Memory B cell (primary cell): ENCODE measurements at places on chromosomes 1 and 21.
A peak's percentile ranks its signal among the peaks of the same experiment; 100 is the strongest.

DNA sequence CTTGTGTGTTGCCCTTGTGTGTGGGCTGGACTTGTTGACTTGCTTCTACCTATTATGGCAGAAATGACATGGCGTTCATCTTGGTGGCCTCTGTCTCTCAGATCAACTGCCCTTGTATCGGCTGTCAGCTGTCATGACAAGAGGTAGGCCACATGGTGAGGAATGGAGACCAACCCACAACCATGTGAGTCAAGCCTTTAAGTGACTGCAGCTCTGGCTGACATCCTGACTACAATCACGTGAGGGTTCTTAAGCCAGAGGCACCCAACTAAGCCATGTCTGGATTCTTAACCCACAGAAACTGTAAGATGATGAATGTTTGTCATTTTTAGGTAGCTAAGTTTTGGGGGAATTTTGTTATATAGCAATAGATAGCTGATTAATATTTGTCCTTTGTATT lies 82.1 kb downstream of the KCND3 start:
- DNase-seq, result no peak

GRCh38 chr1:184593597-184593996 lies 161.1 kb downstream of the EDEM3 start:
- no peak for DNase-seq

DNA sequence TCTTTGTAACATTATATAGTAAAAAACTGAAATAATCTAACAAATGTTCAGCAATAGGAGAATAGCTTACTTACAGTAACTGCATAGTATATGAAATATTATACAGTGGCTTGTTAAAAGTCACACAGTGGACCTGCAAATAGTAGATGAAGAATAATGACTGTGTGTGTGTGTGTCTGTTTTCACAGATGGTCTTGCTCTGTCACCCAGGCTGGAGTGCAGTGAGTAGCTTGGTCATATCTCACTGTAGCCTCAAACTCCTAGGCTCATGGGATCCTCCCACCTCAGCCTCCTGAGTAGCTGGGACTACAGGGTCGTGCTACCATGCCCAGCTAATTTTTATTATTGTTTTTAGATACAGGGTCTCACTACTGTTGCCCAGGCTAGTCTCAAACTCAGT lies 67.3 kb upstream of the KIAA1614 start:
- no peak for DNase-seq

DNA sequence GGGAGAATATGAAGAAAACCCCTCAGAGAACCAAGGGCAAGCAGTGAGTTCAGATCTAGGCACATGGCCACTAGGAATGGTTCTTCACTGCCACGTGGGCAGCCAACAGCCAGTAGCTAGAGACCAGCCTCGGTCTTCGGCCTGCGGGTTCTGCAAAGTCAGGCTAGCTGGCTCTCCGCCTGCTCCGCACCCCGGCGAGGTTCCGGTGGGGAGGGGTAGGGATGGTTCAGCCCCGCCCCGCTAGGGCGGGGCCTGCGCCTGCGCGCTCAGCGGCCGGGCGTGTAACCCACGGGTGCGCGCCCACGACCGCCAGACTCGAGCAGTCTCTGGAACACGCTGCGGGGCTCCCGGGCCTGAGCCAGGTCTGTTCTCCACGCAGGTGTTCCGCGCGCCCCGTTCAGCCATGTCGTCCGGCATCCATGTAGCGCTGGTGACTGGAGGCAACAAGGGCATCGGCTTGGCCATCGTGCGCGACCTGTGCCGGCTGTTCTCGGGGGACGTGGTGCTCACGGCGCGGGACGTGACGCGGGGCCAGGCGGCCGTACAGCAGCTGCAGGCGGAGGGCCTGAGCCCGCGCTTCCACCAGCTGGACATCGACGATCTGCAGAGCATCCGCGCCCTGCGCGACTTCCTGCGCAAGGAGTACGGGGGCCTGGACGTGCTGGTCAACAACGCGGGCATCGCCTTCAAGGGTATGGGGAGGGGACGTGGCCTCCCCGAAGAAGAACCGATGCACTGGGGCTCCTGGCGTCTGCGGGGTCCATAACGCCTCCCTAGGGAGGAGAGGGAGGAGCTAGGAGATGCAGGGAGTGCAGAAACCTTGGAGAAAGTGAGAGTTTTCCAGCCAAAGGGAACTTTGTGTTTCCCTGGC lies at the start of gene CBR1:
CBR1 (plus strand) TSS at position 312 of the 871 bp plus-strand sequence; CDS start at position 404, 92 bp downstream.
- DNase-seq, result peak; percentile 83

DNA sequence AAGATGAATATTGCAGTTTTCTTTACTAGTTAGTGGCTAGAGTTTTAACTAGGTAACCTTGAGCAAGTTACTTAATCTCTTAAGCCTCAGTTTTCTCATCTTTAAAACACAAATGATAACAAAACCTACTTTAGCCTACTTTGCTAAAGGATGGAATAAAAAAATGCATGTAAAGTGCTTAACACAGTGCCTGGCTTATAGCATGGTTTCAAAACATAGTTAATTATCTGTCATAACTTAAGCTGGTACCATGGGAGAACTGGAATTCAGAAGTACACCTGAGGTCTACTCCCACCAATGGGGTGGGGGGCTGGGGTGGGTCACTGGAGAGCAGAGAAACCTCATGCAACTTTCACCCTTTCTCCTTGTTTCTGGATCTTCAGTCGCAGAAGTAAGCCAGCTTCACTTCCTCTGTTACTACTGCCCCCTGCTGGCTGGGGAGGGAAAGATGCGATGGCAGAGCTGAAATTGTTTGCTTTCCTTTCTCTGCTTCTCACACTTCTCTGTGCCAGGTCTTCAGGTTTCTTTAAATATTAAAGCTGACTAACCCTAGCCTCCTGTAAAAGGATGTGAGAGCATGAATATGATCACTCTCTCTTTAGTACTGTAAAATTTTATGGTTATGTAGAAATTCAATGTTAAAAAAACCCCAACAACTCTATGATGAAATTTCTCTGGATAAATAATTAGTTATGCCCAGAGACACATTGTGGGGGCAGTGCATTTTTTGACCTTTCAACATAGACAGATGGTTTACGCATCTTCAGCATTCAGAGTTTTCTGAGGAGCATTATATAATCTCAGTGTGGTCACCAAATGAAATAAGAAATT lies 324.2 kb downstream of the HLX start:
- peak; percentile 83 for DNase-seq

DNA sequence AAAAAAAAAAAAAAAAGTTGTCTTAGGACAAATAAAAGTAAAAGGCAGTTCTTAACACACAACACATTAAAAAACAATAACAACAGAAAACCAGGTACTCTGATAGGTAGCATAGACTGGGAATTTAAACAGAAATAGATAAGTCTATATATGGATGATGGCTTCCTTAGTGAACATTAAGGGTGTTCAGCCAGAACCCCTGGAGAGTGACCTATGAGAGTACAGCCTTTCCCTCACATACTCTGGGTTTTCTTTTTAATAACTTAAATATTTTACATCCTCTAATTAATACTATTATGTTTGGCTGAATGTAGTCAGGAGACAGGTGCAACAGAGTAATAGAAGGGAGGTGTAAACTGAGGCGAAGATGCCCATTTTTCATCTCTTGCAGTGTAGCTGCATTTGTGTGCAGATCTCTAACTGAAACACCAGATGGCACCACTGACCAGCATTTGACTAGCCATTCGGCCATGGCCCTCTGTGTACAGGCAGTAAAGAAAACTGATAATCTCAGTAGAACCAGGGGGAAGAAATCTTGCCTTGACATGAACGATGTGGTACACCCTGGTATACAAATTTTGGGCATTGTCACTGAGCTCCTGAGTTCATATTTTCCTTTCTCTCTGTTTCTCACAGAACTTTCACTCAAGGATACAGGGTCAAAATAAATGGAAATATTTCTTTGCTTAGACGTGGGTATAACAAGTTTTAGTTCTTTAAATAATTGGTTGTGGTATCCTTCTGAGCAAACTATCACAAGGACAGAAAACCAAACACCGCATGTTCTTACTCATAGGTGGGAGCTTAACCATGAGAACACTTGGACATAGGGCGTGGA lies 7.6 kb downstream of the TTF2 start:
- peak; percentile 18 for DNase-seq

GRCh38 chr1:34779526-34779925 lies 1.5 kb upstream of the GJB3 start:
- no peak for DNase-seq
